ENCODE measurements at places on chromosomes 1 and 21. TPM values are rescaled to one million over a fixed set of nuclear protein-coding genes. Genes with fewer than 3 reads are reported as not detected.

The STXBP3 gene
- 48.1 TPM for total RNA-seq

GRCh38 chr21:39952265-39952664 lies 85.0 kb downstream of the PCP4 start:
- no peak for DNase-seq

DNA sequence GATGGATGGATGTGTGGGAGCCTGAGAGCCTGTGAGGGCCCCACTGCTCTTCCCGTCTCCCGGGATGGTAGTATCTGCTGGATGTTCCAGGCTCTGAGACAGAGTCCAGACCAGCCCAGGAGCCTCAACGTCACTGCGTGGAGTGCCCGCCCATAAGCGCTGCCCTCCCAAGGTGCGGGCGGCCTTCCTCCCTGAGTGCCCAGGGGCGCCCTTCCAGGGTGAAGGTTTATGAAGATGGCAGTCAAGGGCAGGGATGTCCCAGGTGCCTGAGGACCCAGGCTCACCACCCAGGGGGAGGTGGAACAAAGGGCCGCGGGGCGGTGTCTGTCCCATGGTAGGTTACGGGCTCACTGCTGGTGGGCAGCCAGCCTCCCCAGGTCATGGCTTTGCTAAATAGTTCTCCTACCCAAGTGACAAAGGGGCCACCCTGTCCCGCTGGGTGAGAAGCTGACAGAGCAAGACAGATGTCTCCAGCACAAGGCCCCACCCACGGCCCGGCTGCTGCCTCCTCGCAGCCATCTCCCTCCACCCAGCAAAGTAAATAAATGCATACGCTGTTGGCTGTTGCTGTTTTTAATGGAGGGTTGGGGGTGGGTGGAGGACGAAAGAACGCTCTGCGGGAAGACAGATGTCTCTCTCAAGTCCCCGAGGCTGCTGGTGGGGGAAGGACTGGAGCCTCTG lies 9.0 kb upstream of the GPR153 start:
- no peak for DNase-seq

The PGLYRP3 gene
- not detected for total RNA-seq

DNA sequence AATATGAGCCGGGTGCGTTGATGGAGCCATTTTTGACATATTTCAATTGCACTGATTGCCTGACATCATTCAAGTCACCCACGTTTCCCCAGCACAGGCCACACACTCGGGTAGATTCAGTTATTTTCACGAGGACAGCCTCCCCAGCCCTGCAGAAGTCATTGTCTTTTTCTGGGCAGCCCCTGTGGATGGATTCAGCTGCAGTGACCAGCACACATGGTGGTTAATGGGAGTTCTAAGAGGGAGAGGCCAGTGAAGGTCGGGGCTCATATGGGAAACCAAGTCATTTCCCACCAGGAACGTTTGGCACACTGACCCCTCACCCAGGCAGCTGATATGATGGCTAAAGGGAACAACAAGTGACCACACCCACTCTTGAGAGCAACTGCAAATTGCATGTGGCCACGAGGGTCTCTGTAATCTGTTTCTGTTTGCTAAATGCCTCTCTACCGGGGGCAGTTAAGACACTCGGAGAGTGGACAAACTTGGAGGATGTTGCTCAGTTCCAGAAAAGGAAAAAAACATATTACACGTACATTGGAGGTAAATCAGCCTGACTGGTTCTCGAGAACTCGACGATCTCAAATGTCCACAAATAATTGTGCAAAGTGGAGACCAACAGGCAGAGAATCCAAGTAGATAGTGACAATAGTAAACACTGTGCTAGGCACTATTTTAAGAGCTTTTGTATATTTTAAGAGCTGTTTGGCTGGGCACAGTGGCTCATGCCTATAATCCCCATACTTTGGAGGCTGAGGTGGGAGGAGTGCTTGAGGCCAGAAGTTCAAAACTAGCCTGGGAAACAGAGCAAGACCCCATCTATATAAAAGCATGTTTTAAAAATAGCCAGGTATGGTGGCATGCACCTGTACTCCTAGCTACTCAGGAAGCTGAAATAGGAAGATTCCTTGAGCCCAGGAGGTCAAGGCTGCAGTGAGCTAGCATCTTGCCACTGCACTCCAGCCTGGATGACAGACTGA lies 167.2 kb upstream of the IRF2BP2 start:
- DNase-seq, result no peak

The TMEM240 gene
- 2.2 TPM for total RNA-seq

DNA sequence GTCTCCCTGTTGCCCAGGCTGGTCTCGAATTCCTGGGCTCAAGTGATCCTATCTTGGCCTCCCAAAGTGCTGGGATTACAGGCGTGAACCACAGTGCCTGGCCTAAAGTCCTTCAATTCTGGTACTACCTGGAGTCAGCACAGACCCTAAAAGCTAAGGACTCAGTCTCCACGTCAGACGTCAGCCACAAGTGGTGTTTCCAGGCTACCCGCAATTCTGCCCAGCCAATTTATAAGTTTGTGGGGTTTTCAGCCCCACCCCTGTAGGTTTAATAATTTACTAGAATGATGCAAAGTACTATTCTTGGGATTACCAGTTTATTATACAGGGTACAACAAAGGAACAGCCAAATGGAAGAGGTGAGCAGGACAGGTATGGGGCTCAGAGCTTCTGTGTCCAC lies 10.6 kb upstream of the DIP2A start:
- no peak for DNase-seq

DNA sequence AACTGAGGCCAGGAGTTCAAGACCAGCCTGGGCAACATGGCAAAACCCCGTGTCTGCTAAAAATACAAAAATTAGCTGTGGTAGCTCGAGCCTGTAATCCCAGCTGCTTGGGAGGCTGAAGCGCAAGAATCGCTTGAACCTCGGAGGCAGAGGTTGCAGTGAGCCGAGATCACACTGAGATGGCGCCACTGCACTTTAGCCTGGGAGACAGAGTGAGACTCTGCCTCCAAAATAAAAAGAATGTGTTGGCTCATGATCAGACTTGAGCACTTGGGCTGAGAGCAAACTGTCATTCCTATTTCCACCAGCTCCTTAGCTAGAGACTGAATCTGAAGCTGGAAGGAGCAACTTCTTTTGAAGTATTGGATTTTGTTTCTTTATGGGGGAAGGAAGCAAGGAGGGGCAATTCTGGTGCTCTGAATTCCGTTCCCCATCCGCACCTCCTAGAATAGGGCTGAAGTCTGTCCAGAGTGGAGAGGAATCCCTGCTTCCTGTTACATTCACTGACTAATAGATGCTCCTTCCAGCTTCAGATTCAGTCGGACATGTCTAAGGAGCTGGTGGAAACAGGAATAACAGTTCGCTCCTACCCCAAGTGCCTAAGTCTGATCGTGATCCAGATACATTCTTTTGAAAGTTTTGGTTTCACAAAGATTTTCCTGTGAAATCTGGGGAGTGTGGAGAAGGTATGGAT lies 3.8 kb downstream of the ZNF672 start:
- no peak for DNase-seq

The SRSF10 gene
- total RNA-seq, result 91.4 TPM

DNA sequence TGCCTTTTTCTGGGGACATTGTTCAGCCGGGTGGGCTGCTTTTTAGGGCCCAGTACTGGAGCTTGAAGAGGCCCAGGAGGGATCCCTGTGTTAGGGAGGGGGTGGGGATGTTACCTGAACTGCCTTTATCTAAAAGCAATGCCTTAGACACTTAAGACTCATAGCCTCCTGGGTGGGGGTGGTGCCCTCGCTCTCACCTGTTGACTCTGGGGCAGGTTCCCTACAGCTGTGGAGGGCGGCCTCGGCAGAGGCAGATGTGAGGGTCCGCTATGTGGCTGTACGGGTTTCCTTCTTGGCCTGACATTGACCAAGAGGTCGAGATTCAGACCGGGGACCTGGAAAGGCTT lies 716 bp downstream of the INAVA start:
- no peak for DNase-seq
